GM23248 (cell line): ENCODE measurements at places on chromosomes 7 and 10.
A peak's percentile ranks its signal among the peaks of the same experiment; 100 is the strongest.

DNA sequence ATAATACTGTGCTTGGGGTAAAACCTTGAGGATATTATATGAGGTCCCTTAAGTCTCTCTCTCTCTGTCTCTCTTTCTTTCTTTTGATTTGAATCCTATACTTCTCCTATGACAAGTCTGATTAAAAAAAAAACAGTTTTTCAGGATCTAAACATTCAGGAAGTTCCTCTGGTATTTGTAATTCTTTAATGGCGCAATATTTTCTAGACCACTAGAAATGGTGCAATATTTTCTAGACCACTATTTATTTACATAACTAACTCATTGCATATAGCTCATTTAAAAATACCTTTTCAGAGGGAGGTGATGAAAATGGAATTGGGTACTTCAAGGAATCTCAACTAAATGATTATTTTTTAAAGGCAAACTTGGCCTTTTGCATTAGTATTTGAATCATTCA lies 1235.3 kb downstream of the GATA3 start:
- peak; percentile 7 for DNase-seq

- DNase-seq = no peak
Observed at GRCh38 chr10:64379898-64380297, 858.7 kb downstream of the REEP3 start.

GRCh38 chr10:36441557-36441956 lies 683.8 kb upstream of the ANKRD30A start:
- no peak for DNase-seq

DNA sequence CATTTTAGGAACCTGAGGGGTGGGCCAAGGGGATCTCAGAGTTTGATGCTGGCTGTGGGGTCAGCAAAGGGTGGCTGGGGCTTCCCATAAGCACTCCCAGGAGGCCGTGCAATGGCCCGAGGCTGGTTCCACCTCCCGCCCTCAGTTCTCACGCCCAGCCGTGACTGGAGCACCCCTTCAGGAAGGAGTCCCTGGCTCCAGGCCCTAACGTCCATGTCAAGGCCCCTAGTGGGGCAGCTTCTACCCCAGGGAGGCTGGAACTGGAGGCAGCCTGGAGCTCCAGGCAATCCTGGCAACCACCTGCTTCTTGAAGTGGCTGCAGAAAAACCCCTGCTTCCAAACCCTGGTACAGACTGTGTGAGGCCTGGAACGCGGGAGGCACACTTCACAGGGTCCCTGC lies 165.5 kb downstream of the DIP2C start:
- DNase-seq = no peak

DNA sequence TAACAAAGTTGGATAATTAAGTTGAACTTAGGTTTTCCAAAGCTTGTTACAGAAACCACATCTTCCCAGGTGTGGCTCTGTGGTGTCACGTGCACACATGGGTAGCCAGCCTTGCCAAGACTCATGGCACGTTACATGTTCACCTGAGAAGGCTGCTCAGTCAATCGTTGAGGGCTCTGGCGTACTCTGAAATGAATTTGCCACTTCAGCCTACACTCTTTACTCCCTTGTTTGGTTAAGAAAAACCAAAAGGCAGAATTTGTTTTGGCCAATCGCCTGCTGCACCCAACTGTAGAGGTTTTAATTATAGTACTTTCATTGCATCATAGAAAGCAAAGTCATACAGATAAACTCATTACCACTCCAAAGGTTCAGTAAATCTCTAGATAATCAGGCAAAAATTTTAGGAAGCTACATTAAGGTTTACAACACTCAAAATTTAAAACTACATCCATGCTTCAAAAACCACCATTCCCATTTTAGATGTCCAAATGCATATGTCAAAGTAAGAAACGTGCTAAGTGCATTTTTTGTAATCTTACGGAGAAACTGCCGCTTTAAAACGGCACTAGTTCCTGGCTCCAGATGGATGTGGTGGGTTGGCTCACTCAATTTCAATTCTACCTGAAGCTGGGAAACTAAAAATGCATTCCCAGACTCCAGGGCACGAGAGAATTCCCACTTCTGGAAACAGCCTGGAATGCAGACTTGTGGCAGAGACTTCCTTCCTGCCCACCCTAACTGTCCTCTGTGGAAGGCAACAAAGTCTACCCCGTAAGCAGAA lies 88.4 kb downstream of the DIP2C start:
- DNase-seq = no peak

DNA sequence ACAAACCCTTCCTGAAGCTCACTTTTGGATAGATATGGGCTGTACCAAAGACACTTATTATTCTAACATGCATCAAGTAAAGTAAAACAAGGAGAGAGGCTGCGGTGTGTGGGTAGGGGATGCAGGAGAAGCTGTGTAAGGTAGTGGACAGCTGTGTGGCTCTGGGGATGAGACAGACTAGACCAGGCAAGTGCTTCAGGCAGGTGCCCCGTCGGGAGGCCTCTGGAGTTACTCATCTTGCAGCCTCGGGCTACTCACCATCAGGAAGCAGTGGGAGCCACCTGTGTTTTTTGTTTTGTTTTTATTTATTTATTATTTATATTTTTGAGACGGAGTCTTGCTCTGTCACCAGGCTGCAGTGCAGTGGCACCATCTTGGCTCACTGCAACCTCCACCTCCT lies 49.3 kb upstream of the NCAPG2 start:
- no peak for DNase-seq

DNA sequence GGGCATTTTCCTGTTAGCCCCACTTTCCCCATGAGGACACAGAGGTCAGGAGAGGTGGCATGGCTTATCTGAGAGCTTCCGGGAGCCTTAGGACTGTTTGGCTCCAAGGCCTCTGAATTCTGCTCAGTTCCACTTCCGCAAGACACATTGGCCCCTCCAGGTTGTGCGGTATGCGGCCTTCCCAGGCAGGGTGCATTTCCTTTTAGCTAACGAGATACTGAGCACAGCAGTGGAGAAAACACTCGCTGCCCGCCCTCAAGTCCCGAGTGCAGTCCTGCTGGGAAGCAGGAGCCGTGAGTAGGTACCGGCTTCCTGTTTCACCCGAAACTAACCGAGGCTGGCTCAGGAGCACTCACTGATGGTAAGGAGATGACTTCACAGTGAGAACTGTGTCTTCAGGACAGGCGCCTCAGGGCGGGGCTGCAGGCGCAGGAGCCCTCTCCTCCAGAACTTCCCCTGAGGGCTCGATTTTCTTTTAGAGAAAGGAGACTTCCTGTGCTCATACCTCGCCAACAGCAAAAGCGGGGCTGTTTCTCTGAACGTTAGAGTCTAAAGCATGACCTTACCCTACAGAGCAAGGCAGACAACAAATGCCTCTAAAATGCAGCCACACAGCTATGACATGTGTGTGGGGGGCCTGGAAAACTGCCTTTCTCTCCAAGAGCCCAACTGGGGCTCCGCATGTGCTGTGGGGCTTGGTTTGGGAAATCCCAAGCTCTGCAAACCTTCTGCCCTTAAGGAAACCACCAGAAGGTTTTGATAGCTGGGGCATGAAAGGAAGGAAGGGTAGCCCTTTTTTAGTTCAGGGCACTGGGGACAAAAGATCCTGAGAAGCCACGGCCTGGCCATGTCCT lies 25.9 kb downstream of the RGS10 start:
- no peak for DNase-seq

DNA sequence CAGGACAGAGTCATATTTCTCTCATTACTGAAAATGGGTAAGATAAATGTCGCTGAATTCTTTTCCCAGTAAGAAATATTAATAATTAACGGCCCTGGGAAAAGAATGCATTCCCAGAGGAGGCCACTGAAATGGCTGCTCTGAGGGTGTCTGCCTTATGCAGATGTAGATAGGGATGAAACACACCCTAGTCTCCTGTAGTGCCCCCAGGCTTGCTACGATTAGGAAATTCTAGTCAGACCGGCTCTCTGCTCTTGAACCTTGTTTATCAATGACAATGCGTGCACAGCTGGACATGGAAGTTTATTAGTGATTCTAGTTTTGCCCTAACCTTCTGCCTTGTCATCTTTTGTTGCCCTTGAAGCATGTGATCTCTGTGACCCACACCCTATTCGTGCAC lies 291.1 kb downstream of the ZNF248 start:
- no peak for DNase-seq

DNA sequence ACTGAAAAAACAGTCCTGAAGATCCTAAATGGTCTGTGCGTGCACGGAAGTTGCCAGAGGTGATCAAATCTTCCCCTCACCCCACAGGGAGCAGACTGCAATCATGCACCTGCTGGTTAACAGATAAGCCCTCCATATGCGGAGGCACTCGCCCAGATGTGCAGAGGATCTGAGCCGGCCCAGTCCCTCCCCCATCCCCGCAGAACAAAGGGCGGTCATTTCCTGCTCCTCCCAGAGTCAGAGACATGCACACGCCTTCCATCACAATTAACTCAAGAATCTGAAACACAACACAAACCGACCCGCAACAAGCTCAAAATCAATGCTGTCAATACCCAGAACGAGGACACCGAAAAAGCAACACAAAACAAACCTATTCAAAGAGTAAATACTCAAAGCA lies 24.2 kb downstream of the CRTAC1 start:
- DNase-seq = no peak

GRCh38 chr10:16518822-16519221 lies 2.9 kb downstream of the C1QL3 start:
- no peak for DNase-seq

DNA sequence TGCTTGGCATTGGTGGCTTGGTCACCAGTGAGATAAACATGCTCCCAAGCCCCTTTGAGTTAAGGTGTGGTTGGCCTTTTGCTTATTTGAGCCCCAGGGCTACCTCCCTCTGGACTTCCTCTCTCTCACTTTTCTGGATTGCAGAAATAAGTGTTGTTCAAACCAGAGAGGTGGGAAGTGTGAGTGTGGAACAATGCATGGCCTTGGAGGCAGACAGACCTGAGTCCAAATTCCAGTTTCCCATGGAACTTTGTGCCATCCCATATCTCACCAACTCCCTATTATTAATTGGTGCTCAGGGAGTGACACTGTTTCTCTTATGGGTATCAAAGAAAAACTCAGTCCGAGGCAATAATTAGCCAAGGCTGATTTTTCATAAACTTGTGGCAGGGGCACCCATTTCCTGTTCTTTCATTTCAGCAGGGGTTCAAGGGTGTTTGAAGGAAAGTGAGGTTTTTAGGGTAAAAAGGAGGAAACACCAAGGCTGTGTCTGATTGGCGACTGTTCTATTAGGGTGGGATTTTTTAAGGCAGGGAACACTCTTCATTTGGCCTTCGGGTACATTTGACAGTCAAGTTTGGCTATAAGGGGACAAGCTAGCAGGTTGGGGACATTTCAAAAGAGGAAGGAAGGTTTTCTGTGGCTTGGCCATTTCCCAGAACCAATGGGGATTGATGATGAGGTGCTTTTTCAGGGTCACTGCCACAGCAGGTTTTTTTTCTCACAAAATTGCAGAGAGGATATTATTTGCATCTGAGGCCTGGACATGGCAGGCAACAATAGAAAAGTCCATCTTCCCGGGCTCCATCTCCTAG lies 148.8 kb upstream of the NPY start:
- DNase-seq = no peak

DNA sequence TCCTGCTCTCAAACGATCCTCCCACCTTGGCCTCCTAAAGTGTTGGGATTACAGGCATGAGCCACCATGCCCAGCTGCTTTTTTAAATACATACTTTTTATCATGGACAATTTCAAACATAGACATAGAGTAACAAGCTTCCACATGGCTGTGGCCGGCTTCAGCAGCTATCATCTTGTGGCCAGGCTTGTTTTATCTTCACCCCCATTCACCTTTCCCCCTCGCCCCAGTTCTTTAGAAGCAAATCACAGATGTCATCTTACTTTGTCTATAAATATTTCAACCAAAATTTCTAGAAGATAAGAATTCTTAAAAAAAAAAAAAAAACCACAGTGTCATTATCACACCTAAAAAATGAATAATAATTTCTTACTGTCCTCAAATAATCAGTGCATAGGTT lies 5.9 kb downstream of the FOXK1 start:
- no peak for DNase-seq

DNA sequence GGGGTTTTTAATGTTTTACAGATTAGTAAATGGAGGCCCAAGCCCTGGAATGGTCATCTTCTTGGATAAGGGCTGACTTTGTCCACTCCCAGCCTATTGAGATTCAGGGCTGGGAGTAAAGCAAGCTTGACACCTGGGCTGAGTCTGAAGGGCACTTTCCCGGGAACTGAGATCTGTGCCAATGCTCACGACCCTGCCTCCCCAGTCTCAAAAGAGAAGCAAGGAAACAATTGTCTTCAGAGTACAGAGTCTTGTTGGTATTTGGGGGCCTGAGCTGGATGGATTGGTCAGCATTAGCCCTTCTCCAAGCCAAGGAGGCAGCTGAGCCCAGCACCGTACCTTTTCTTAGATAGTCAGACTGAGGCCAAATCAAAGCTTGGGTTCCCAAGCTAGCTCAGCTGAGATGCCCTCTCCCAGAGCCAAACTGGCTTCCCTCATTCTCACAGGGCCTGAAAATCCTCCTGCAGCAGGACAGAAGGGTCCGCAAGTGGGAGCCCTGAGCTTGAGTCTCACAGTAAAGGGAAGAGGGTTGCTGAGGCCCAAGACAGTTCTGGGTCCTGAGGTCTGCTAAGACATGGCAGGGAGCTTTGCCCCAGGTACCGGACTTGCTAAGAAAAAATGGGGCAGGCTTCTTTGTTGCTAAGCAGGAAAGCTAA lies 3.7 kb downstream of the DDIT4 start:
- DNase-seq = no peak

GRCh38 chr10:113666682-113667252 lies 2.9 kb upstream of the NRAP start:
- peak; percentile 41 for DNase-seq

DNA sequence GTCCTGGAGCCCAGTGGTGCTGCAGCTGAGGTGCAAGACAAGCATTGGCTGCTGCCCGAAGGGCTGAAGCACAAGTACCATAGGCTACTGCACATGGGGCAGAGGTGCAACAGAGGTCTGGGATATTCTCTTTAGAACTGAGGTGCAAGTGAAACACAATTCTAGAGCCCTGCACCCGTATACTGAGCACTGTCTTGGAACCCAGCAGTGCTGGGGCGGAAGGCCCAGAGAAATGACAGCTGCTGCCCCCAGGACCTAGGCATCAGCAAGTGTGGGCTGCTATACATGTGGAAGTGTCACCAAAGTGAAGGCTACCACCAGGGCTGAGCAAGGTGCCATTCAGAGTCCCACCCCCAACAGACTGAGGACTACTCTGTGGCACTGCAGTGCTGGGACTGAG lies 393.6 kb upstream of the STEAP1 start:
- no peak for DNase-seq

DNA sequence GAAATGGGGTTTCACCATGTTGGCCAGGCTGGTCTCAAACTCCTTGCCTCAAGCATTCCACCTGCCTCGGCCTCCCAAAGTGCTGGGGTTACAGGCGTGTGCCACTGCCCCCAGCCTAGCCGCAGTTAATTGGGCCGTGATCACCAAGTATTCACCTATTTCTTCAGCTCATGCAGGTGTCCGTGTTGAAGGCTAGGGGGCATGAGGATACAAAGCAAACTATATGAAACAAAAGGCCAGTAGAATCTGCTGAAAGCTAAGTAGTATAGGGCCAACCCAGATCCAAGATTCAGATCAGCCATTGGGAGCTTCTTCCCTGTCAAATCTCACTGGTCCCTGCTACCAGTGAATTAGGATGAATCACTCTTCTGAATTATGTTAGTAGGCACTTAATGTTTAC lies 73.4 kb downstream of the LRRC4 start:
- DNase-seq = no peak

- DNase-seq = no peak
Observed at GRCh38 chr7:158248816-158249215, 338.8 kb downstream of the PTPRN2 start.
